RWPE2 (cell line): ENCODE measurements at places on chromosomes 3 and 15.

- no peak for DNase-seq
These were observed 47.9 kb downstream of the PIK3CB start for GRCh38 chr3:138786788-138787271.

DNA sequence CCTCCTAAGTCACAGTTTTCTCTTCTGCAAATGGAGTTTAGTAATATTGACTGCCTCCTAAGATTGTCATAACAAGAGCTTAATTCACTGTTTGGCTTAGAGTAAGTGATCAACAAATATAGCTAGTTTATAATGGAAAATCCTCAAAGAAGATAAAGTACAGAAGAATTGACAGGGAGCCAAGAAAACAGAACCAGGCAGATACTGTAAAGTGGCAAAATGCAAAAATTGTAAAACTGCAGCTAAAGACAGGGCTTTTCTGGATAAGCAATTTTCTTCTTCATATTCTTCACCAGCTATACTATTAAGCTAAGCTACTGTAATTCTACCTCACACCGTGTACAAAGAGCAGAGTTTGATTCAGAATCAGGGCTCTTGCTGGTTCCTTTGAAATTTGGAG is 148.6 kb downstream of the ARPP21 start:
- no peak for DNase-seq

GRCh38 chr3:40753291-40753770 is 228.6 kb downstream of the ZNF621 start:
- DNase-seq, result no peak

DNA sequence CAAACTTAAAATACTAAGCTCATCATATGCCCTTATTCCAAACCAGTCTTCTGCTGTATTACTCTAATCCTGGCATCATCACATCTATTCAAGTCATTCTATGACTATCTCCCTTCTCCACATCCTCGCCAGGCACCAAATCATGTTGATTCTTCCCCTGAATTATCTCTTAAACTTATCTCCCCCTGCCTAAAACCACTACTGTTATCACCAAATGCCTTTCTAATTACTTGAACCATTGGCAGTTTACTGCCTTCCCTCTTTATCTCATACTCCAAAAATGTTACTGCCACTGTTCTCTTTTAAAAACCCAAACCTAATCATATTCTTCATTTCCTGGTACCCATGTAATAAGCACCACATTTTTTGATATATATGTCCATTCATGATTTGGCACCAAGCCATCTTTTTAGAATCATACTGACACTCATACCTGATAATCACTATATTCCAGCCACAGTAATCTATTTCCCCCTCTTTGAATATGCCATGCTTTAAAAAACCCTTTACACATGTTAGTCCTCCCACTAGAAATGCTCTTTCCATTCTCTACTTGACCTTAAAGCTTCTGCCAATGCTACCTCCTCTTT is 126.8 kb downstream of the PEAK1 start:
- DNase-seq, result no peak

- no peak for DNase-seq
These were observed 39.4 kb upstream of the FRMD4B start for GRCh38 chr3:69425249-69425648.

DNA sequence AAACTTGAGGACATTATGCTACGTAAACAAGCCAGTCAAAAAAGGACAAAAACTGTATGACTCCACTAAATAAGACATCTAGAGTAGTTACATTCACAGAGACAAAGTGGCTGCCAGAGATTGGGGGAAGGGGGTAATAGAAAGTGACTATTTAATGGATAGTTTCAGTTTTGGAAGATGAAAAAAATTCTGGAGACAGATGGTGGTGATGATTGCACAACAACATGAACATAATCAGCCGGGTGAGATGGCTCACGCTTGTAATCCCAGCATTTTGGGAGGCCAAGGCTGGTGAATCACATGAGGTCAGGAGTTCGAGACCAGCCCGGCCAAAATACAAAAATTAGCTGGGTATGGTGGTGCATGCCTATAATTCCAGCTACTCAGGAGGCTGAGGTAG is 40.6 kb downstream of the DPP8 start:
- no peak for DNase-seq

GRCh38 chr15:88949734-88950400 is 36.7 kb upstream of the MFGE8 start:
- DNase-seq, result no peak

DNA sequence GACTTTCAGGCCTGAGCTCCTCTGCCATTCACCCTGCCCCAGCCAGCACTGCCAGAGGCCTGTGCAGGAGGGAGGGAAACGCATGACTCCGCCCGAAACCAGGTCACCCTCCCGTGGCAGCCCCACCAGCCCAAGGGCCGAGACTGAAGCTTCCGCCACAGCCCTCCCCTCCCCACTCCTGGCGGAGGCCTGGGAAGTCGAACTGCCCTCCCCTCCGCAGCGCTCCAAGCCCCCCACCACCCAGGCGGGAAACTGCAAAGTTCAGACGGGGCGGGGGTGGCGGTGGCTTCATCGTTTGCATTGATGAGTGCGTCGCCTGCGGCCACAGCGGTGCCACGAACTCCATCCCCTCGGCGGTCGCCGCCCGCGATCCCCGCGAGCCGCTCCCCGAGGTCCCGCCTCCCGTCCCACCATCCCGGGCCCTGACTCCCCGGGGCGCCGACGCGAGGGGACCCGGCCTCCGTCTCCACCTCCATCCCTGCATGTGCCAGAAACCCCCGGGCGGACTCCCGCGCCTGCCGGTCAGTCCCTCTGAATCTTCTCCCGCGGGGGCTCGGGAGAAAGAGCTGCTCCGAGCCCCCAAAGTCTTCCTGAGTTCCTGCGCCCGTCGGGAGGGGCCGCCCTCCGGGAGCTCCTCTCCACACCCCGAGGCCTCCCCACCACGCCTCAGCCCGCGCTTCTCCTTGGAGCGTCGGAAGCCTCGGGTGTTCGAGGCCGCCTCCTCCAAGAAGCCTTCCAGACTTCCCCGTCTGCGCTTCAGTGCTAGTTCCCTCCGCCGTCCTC is 698 bp downstream of the MELTF start:
- DNase-seq, result peak; percentile 61

- no peak for DNase-seq
These were observed 134.0 kb downstream of the IL5RA start for GRCh38 chr3:2976212-2976611.

GRCh38 chr3:144105542-144105941 is 133.9 kb downstream of the DIPK2A start:
- no peak for DNase-seq

GRCh38 chr15:74865316-74865715 is 7.8 kb downstream of the SCAMP2 start:
- no peak for DNase-seq

GRCh38 chr3:179512378-179512777 is 50.3 kb upstream of the ACTL6A start:
- DNase-seq, result no peak

- no peak for DNase-seq
These were observed 76.6 kb downstream of the CHRD start for GRCh38 chr3:184456476-184456875.

- no peak for DNase-seq
These were observed 74.7 kb upstream of the SYN2 start for GRCh38 chr3:11929531-11929930.

GRCh38 chr3:18046131-18046915 is 303.9 kb upstream of the TBC1D5 start:
- no peak for DNase-seq

DNA sequence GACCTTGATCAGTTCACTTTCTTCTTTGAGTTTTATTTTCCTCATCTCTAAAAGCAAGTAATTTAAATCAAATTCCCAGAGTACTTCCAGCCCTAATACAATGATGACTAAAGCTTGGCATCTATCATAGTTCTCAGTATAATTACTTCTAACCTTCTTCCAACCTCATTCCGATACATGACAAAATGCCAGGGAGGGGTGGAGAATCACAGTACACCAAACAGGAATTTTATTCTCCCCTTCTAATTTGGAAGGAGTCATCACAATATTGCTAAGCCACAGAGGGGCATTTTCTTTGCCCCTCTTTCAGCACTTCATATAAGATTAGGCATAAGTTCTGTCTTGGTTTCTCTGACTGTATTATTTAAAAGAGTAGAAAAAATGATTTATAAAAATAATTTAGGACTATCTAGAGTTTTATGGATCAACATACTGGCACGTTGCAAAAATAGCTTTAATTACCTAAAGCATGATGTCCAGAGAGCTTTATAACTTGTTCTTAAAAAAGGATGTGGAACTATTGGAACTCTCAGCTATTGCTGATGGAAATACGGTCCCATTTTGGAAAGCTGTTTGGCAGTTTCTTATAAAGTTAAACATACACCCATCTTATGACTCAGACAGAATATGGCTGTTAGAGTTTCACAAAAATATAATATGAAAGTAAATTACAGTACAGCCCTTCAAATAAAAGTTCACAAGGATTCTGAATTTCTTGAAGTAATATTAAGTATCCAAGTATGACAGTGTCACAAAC is 86.9 kb upstream of the UBE2E2 start:
- no peak for DNase-seq

DNA sequence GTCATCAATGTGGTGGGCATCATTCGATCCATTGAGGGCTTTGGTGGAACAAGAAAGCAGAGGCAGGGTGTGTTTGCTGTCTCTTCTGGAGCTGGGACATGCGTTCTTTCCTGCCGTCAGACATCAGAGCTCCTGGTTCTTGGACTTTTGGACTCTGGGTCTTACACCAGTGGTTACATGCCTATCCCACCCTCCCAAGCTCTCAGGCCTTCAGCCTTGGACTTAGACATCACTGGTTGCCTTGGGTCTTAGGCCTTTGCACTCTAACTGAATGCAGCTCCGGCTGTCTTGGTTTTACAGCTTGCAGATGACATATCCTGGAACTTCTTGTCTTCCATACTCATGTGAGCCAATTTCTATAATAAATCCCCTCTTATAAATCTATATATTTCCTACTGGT is 8.1 kb upstream of the MASP1 start:
- DNase-seq, result no peak

- DNase-seq, result no peak
These were observed 12.9 kb upstream of the CPNE9 start for GRCh38 chr3:9690451-9691450.

DNA sequence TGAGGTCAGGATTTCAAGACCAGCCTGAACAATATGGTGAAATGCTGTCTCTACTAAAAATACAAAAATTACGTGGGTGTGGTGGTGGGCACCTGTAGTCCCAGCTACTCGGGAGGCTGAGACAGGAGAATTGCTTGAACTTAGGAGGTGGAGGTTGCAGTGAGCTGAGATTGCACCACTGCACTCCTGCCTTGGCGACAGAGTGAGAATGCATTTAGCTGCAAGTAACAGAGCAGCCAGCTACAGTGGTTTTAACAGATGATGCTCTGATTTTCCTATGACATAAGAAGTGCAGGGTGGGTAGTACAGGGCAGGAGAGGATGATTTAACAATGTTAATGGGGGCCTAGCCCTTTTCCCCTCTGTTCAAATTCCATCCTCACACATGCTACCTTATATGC is 267.9 kb downstream of the RPLP1 start:
- no peak for DNase-seq

- DNase-seq, result no peak
These were observed 19.8 kb downstream of the CDV3 start for GRCh38 chr3:133593243-133593642.

GRCh38 chr3:52477076-52477795 is 17.9 kb upstream of the STAB1 start:
- DNase-seq, result no peak

GRCh38 chr3:78712270-78712669 is 1055.5 kb downstream of the ROBO1 start:
- no peak for DNase-seq

- DNase-seq, result no peak
These were observed 9.7 kb upstream of the EIF1B start for GRCh38 chr3:40299721-40300335.

GRCh38 chr3:13785853-13786436 is 93.9 kb downstream of the WNT7A start:
- peak; percentile 23 for DNase-seq

- DNase-seq, result peak; percentile 35
These were observed 112.2 kb downstream of the CHL1 start for GRCh38 chr3:308597-309321.

DNA sequence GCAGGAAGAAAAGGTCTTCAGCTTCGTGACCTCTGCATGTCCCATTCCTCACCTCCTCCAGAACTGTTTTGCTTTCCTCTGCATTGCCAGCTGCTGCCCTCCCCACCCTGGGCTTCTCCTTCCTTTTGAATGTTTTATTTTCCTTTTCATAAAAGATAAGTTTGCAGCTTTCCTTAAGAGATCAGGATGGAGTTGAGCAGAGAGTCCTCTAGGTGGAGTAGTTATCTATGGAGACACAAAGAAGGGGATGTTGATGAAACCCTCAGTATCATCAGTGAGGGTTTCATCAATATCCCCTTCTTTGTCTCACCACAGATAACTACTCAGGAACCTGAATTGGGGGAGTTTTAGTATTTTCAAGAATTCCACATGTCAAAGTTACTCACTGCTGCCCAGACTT is 19.0 kb upstream of the SLC25A36 start:
- no peak for DNase-seq

DNA sequence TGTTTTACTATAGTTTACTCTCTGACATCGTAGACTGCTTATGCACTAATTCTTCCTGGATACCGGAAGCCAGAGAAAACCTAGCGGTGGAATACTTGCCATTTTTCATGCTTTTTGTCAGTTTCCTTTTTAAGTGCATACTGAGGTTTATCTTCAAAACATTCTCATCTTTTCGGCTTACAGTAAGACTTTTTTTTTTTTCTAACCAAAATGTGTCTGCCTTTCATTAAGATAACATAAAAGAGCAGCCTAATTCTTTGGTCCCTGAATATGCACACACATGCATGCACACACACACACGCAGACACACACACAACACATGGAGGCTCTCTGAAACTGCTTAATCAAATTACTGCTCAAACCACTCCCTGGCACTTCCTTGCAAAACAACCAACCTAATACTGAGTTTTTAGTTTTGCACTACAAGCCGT is 1.3 kb downstream of the ZNF445 start:
- no peak for DNase-seq

GRCh38 chr15:100849021-100849854 is 30.4 kb upstream of the ALDH1A3 start:
- DNase-seq, result peak; percentile 79

GRCh38 chr3:72597756-72598195 is 250.5 kb downstream of the SHQ1 start:
- no peak for DNase-seq

GRCh38 chr3:155870945-155871745 is 695 bp downstream of the GMPS start:
- peak; percentile 66 for DNase-seq

GRCh38 chr3:194397757-194398312 is 1.2 kb downstream of the GP5 start:
- DNase-seq, result no peak

DNA sequence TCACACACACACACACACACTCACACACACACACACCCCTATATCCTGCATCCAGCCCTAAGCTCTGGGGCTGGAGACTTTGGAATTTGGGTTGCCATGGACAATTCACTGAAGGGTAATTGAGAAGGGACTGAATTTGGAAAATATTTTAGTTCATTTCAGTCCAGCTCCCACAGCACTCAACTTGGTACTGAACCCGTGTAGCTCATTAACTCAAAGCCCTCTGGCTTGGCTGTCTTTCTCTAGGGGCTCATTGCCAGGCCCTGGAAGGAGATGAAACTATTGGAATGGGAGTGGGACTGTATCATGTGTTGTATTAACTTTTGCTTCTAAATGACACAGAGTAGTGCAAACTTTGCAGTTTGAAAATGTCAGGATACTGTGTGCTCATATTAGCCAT is 157.3 kb downstream of the EPHB1 start:
- no peak for DNase-seq

- DNase-seq, result no peak
These were observed 55.9 kb upstream of the C3orf80 start for GRCh38 chr3:160169139-160169976.
